Renal pelvis (tissue), 12 donors: ENCODE measurements at places on chromosomes 1 and 21. TPM values are rescaled to one million over a fixed set of nuclear protein-coding genes. Genes with fewer than 3 reads are reported as not detected.

The S100A8 gene
- 17.8 TPM for polyA plus RNA-seq

The PRRX1 gene
- polyA plus RNA-seq = 3.4 TPM

The MEX3A gene
- 50.1 TPM for polyA plus RNA-seq

DNA sequence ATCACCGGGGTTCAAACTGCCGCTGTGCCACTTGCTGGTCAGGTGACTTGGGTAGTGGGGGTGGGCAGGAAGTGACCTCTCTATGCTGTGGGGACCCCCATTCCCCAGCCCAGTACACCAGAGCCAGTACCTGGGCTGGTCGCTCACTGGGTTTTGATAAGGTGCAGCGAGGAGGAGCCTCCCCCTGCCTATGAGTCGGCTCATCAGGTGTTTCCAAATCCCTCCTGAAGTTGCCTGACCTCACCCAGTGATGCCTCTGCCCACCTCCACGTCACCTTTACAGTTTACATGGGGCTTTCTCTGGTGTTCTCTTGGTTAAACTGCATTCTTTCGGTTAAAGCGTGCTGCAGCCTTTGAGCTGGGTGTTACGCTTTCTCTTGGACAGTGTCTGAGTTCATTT is 58.2 kb downstream of the ARHGEF10L start:
- DNase-seq = no peak

- peak; percentile 66 for DNase-seq
These were observed 9.9 kb downstream of the SNRPE start for GRCh38 chr1:203871114-203871880.

GRCh38 chr21:27329255-27329851 is 362.5 kb upstream of the ADAMTS5 start:
- peak; percentile 80 for DNase-seq

DNA sequence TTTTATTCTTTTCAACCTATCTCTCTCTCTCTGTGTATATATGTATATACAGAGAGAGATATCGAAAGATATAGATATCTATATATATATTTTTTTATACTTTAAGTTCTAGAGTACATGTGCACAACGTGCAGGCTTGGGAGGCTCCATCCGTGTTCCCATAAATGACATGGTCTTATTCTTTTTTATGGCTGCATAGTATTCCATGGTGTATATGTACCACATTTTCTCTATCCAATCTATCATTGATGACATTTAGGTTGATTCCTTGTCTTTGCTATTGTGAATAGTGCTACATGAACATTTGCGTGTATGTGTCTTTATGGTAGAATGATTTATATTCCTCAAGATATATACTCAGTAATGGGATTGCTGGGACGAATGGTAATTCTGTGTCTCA is 55.2 kb upstream of the GPR88 start:
- DNase-seq = no peak

DNA sequence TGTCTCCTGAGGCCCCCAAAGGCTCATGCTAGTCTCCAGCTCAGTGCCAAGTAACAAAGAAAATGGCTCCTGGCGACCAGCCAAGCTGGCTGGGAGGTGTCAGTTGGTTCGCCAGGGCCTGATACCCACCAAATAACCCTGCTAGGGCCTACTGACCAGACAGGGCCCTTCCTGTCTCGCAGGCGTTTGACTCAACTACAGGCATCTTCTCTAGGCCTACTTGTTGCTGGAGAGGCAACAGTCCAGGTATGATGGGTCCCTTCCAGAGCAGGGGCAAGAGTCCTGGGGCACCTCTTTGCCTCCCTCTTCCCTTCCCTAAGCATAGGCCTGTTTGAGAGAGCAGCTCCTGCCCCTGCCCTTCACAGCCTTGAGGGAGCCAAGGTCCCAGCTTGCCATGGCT is 147.9 kb upstream of the VANGL1 start:
- no peak for DNase-seq

GRCh38 chr1:7868070-7868780 is 15.4 kb upstream of the UTS2 start:
- no peak for DNase-seq

DNA sequence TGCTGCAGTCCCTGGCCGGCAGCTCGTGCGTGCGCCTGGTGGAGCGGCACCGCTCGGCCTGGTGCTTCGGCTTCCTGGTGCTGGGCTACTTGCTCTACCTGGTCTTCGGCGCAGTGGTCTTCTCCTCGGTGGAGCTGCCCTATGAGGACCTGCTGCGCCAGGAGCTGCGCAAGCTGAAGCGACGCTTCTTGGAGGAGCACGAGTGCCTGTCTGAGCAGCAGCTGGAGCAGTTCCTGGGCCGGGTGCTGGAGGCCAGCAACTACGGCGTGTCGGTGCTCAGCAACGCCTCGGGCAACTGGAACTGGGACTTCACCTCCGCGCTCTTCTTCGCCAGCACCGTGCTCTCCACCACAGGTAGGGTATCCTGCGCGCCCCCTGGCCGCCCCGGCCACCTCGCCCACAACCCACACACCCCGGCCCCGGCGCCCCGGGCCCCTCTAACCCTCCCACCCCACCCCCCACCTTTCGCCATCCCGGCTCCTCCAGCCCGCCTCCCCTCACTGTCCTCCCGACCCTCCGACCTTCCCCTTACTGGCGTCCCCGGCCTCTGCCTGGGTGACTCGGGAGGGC is 352 bp downstream of the KCNK1 start:
- no peak for DNase-seq

DNA sequence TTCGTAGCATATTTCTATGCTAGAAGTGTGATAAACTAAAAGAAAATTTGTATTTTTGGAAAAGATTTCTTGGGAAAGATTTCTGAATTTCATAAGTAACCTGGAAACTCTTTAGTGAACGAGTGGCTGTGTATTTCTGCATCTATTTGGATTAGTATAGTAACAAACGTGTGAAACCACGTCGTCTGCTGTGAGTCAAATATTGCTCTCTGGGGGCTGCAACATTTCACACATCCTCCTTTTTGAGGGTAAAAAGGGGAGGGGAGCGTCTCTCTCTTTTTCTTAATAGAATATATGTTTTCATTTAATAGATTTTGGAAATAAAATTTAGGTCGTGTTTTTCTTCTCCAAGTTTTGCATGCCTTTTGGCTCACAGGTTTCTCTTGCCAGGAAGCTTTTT is 44.8 kb downstream of the LHX9 start:
- DNase-seq = no peak

DNA sequence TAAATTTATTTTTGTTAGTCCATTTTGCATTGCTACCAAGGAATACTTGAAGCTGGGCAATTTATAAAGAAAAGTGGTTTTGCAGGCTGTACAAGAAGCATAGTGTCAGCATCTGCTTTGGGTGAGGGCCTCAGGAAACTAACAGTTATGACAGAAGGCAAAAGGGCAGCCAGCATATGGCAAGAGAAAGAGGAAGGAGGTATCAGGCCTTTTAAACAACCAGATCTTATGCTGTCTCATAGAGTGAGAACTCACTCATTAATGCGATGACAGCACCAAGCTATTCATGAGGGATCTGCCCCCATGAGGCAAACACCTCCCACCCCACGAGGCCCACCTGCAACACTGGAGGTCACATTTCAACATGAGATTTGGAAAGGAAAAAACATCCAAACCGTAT is 898.4 kb downstream of the KCNT2 start:
- DNase-seq = no peak

- peak; percentile 88 for DNase-seq
These were observed at the start of gene FAM43B for GRCh38 chr1:20551945-20552727. FAM43B (plus strand) TSS chr1:20552573; CDS start chr1:20552974, 401 bp downstream.

- DNase-seq = no peak
These were observed 35.1 kb upstream of the IFNGR2 start for GRCh38 chr21:33368124-33368523.

DNA sequence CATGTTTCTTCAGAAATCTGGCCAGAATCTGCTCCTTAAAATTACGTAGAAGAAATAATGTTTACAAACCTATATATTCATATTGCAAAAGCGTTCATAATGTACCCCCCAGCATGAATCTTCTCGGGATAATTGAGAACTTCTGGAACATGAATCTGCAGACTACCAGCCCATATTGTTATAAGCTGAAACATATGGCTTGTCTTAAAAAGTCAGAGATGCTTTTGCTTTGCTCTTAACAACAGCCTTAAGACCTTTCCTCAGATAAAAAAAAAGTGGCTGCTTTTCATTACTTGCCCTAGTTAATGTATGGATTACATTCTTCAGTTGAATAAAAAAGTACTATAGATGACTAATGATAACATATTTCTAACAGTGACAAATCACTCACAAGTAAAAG is 15.0 kb upstream of the ZZZ3 start:
- no peak for DNase-seq

GRCh38 chr1:167955915-167956314 is 19.0 kb upstream of the MPC2 start:
- DNase-seq = no peak

- DNase-seq = no peak
These were observed 390 bp upstream of the S100A9 start for GRCh38 chr1:153357076-153357852.

- no peak for DNase-seq
These were observed 76.8 kb downstream of the SLC45A1 start for GRCh38 chr1:8394456-8395321.

- no peak for DNase-seq
These were observed 29.0 kb upstream of the TCEA3 start for GRCh38 chr1:23453455-23454000.

DNA sequence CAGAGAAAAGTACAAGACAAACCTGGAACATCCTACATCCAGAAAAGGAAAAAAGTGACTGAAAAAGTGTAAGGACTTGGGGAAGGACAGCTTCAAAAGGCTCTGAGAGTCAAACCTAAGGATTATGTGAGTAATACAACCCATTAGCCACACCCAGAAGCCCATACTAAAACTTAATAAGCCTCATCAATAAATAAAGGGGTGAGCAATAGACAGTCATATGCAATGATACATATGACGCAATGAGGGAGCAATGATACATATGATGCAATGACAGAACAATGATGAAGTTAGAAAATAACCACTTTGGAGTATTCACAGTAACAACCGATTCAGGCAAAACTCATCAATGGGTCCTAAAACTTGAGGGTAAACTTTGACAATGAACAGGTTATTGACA is 50.1 kb downstream of the BRWD1 start:
- DNase-seq = no peak

- DNase-seq = no peak
These were observed 266.6 kb upstream of the SGIP1 start for GRCh38 chr1:66267201-66267940.

- peak; percentile 73 for DNase-seq
These were observed 9.5 kb upstream of the TMEM39B start for GRCh38 chr1:32063261-32063681.

DNA sequence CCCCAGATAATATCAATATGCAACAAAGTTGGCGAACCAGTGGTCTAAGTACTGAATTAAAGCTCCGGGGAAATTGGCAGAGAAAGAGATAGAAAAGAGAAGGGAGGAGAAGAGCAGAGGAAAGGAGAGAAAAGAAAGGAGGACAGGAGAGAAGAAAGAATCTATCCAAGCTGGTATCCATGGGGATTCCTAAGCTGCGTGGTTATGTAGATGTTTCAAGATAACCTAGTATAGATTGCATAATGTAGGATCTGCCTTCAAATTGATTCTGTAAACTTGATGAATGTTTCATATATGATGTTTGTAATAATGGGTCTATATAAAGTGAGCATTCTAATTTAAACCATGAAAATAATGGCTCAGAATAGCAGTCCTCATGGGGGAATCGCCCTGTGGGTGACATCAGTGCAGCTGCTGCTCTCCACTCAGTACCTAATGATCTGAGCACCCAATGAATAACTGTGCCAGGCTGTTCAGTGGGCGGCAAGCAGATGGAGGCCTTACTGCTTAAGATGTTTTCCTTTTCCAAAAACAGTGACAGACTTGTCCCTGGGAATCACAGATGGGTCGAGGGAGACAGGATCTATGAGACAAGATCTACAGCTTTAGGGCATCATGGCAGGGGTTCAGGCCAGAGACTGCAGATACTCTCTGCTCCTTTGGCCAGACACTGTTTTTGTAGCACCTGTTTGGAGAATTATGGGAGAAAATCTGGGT is 78.0 kb downstream of the LAMC2 start:
- DNase-seq = no peak
